Mucosa of descending colon (tissue), 3 donors: ENCODE measurements at places on chromosomes 5 and 9.

GRCh38 chr5:169413416-169413815, 112.5 kb upstream of the SLIT3 start:
- DNase-seq, result no peak

- no peak for DNase-seq
These were observed 28.0 kb upstream of the MAP1B start for GRCh38 chr5:72079288-72079687.

DNA sequence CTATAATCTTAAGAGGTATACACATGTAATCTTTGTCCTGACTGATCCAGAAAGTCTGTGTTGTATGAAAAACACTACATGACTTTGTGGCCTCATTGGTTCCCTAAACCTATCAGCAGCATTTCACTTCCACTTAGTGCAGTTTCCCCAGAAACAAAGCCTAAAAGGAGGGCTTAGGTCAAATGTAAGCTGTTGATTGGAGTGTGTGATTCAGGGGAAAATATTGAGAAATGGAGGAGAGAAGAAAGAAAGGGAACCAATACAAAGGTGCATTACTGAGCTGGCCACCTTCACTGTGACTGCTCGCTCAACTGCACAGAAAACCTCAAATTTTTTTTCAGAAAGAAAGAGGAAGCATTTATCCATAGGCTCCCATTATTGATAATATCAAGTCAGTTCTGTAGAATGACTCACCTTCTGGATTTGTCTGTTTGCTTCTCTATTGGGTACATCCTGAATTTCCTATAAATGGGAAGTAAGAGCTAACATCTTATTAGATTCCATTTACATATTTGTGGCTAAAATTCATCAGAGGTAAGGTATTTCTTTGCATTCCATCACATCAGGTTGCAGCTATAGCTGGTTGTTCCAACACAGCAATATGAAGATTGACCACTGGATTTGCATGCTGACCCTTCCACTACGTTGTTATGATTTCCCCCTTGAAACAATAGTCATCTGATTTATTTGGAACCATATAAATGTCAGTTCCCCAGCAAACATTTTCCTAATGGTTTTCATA, 10.3 kb upstream of the FST start:
- DNase-seq, result no peak

- DNase-seq, result no peak
These were observed 158.5 kb upstream of the PTGER4 start for GRCh38 chr5:40521108-40521785.

DNA sequence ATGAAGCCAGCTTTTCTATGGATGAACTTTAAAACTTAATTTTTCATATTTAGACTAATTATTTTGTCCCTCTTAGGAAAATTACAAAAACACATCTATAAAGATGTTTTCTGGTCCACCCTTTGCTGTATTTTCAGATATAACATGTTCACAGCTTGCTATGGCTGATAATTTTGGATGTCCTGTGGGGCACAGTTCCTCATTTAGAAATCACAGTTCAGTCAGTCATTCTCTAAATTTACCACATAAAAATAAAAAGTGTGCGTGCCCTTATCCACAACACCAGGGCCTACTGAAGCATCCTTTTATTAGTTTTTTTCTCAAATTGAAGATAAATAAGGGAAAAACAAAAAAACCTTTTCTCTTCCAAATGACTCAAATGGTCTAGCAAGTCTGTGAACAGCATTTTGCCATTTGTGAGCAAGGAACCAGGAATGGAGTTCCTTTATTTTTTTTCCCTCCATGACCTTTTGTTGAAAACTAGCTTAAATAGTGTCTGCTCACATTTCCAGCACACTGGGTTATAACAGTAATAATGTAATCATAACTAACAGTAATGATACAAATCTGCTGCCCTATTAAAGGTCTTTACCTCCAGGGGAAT, 87.1 kb downstream of the CEMIP2 start:
- DNase-seq, result no peak

DNA sequence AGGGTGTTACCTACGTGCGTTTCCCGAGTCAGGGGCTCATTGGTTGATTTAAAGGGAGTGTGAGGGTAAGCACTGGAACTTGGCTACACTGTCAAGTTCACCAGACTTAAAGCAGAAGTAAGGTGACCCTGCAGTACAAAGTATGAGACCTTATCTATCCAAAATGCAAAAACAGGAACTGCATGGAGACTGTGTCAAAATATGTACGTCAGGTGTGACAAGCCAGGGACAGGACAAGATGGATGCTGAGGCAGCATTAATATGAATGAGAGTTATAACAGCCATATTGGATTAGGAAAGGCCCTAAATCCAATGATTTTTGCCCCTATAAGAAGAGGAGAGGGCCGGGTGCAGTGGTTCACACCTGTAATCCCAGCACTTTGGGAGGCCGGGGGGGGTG, 15.4 kb upstream of the SUSD3 start:
- no peak for DNase-seq

DNA sequence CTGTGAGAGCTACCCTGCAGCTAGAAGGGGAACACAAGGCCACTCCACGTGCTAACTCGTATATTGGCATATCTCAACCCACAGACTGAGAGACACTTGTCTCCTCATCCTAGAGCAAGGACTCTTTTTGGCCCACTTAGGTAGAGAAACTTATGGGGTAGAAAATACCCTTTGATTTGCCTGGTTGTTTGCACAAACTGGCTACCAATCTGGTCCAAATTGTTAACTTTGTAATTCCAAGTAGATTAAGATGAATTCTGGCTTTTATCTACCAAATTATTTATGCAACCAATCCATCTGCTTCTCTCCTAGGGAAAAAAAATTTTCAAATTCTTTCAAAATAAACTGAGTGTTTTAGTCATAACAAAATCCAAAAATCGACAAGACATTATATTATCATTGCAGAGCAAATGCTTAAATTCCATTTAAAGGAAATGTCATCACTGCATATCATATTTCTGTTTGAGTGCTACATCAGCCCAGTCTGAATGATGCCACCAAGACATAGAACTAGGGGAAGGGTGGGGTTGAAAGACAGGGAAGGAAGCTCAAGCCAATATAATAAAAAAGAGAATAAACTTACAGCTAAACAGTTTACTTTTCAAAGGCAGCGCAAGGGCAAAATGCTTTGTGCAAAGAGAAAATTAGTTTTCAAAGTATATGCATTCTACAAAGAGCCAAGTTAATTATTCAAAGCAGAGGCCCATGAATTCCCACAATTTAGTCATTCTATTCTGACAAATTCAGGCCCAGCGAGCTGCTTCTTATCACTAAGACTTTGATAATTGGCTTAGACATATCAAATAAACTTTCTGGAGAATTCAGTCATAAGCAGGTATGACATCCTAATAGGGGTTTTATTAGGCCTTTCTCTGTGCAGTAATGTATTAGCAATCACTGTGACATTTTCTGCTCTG, 198.0 kb downstream of the CAAP1 start:
- DNase-seq, result no peak

DNA sequence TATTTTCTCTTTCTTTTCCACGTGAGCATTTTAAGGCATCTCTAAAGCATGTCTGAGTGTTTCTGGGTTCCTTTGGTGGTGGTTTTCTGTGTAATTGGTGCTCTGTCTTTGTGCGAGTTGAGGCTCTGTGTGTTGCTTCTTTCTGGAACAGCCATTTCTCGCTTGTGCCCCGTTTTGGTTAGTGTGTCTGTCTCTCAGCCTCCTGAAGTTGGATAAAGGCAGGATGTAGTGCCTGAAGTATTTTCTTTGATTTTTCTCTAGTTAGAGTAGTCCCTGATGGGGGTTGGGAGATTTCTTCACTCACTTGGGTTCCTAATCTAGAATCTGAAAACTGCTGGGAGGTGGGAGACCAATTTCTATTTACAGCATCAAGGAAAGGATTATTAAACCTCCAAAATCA, 129.7 kb upstream of the TMEM161B start:
- no peak for DNase-seq

- no peak for DNase-seq
These were observed 306.3 kb upstream of the SGCD start for GRCh38 chr5:156020647-156021046.
